Stimulated activated naive CD8-positive, alpha-beta T cell treated with anti-CD3 and anti-CD28 coated beads, Interleukin-15, Interleukin-2, amounts not matched to agents 100 U/mL and 50 U/mL, for 24 hours (primary cell): ENCODE measurements at places on chromosomes 16 and 17.

DNA sequence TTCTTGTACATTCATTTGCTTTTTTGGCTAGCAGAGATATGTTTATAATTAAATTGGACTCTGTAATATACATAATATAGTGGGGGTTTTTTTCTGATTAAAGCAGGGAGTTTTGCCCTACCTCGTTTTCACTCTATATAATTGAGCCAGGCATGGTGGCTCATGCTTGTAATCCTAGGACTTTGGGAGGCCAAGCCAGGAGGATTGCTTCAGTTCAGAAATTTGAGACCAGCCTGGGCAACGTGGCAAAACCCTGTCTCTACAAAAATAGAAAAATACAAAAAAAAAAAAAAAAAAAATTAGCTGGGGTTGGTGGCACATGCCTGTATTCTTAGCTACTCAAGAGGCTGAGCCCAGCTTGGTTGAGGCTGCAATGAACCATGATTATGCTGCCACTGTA lies 42.2 kb downstream of the PAFAH1B1 start:
- DNase-seq, result no peak

DNA sequence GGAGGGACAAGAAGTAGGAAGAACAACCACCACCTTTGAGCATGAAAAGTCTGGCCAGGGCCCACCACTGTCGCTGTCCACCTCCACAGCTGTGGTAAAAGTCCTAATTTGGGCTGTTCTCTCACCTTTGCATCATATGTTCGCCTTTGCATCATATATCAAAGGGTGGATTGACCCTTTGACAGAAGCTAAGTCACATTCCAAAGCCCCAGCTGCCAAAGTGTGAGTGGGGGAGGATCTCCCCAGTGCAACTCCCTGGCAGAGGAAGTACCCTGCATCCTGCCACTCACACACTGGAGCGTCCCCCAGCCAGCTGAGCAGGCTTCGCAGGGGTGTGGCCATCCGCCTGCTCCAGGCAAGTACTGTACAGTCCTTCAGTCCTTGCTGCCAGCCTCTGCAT lies 12.7 kb upstream of the SPECC1 start:
- no peak for DNase-seq

DNA sequence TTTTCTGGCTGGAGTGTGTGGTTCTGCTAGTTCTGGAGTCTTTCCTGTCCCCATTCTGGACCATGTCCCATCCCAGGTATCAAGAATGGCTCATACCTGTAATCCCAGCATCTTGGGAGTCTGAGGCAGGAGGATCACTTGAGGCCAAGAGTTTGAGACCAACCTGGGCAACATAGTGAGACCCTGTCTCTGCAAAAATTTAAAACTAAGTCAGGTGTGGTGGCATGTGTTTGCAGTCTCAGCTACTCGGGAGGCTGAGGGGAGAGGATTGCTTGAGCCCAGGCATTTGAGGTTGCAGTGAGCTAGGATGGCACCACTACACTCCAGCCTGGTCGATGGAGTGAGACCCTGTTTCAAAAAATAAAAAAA lies 15.3 kb upstream of the WNT3 start:
- DNase-seq, result no peak

- no peak for DNase-seq
Observed at GRCh38 chr17:68878226-68878885, 76.8 kb downstream of the ABCA8 start.

DNA sequence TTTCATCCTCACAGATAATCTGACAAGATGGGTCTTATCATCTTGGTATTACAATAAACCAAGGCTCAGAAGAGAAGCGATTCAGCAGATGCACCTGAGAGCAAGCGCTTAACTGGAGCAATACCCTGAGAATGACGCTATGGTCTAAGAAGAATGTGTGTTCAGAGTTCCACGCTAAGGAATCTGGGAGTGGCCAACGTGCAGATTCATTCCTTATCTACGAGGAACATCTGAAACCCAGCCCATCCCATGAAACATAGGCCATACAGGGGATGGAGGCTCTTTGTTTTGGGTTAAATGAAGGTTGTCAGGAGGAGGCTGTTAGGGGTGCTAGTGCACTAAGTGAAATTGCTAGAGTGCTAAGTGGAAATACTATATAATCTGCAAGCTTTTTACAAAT lies 28.5 kb upstream of the KDM8 start:
- no peak for DNase-seq

DNA sequence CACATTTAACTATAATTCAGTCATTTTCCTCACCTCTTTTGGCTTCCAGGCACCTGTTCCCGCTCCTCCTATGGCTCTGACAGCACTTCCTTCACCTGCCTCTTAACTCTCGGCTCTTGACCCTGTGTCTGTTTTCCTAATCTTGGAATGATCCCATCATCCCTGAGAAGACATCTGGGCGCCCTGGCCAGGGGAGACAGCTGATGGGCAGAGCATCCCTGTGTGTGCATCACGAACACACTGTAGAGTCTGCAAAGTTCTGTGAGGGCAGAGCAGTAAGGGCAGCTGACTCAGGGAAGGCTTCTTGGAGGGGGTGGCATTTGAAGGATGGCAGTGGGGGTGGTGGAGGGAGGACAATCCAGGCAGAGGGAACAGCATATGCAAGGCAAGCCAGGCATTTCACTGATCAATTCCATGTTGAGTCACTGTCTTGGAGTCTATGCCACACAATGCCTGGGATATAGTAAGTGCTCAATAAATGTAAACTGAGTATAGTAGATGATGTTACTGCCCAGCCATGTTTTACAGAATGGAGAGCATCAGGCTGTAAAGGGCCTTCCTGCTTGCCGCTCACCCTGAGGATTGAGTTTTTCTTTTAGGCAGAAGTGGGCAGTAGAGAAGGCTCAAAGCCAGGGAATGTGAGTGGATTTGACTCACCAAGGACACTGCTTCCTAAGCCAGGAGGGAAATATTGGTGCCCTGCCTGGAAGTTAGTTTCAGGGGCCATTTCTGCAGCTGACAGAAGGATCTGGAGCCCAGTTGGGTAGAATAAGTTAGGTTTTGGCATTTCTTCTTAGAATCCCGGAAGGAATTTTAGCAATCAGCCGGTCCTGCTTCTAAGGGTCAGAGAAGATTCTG lies 5.8 kb upstream of the RAB11FIP4 start:
- no peak for DNase-seq

- DNase-seq, result no peak
Observed at GRCh38 chr16:19963301-19963700, 78.7 kb upstream of the GPRC5B start.
